CD4-positive, alpha-beta T cell treated with Interleukin-10 for 1 hour (primary cell): ENCODE measurements at places on chromosomes 2 and 18.

DNA sequence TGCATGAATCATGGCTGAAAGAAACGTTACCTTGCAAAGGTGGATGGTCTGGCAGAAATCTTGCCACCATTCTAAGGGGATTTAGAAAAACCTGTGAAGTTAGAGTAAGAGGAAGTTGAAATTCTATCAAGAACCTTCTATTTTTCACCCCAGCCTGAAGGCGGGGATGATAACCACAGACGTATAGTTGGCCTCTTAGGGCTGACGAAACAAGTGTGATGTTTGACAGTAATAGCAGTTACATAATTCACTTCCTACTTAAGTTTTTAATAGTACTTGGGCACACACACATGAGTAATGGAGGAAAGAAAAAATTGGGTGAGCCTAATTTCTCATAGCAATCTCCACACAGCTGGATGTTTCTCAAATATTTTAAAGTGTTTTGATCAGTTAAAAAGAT, 336.6 kb upstream of the SALL3 start:
- DNase-seq: peak; percentile 40

DNA sequence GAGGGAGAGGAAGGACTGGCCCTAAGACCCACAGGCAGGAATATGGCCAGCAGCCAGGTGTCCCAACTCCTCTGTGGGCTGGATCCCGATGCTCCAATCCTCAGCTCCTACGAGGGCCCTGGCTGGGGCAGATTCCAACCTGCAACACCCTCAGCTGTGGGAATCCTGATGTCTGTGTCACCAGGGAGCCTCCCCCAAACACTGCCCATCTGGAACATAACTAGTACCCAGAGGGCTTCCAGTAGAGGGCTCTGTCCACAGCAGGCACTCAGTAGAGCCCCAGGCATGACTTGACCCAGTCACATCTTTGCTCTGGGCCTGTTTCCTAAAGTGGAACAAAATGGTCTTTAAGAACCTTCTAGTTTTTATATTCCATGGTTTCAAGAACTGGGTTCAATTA, 20.6 kb upstream of the LOXHD1 start:
- DNase-seq: no peak

GRCh38 chr2:133532919-133533318, 35.3 kb downstream of the NCKAP5 start:
- no peak for DNase-seq

GRCh38 chr2:171181064-171182049, 20.7 kb upstream of the TLK1 start:
- DNase-seq: no peak
